ENCODE measurements at places on chromosomes 1 and 21. TPM values are rescaled to one million over a fixed set of nuclear protein-coding genes. Genes with fewer than 3 reads are reported as not detected.

The PARS2 gene
- 7.4 TPM for total RNA-seq

The GPR37L1 gene
- not detected for total RNA-seq

The GJB5 gene
- total RNA-seq: not detected

GRCh38 chr1:177945943-177946650 lies 23.8 kb downstream of the SEC16B start:
- no peak overlapping the region for H3K27ac ChIP-seq
- H3K27me3 ChIP-seq: no peaks in the 10 kb centered on the region
- no peak overlapping the region for H3K4me3 ChIP-seq
- no peak for DNase-seq
- no peaks in the 10 kb centered on the region for H3K4me1 ChIP-seq
- H3K36me3 ChIP-seq: peaks cover 16% of the 10 kb centered on the region

GRCh38 chr1:205348554-205349487 lies 7.9 kb downstream of the KLHDC8A start:
- no peaks in the 10 kb centered on the region for H3K36me3 ChIP-seq
- H3K27me3 ChIP-seq: peaks cover 50% of the 10 kb centered on the region
- H3K4me1 ChIP-seq: no peaks in the 10 kb centered on the region
- H3K4me3 ChIP-seq: no peak overlapping the region
- H3K27ac ChIP-seq: no peak overlapping the region

Data from osteoblast (primary cell).